Parietal lobe (tissue), 2 donors: ENCODE measurements at places on chromosomes 12 and 14. TPM values are rescaled to one million over a fixed set of nuclear protein-coding genes. Genes with fewer than 3 reads are reported as not detected.

NEUROD4 gene
- total RNA-seq: 4.4 TPM

GUCY2C gene
- not detected for total RNA-seq

KRT7 gene
- not detected for total RNA-seq

LGR5 gene
- 0.31 TPM for total RNA-seq

NINJ2 gene
- 0.63 TPM for total RNA-seq

CPNE6 gene
- total RNA-seq: 27.2 TPM

COX6A1 gene
- 329 TPM for total RNA-seq

DBX2 gene
- total RNA-seq: 1.6 TPM

ITGA7 gene
- total RNA-seq: 11.6 TPM

PRB2 gene
- total RNA-seq: not detected

TPPP2 gene
- not detected for total RNA-seq

KRT74 gene
- not detected for total RNA-seq

IL22 gene
- not detected for total RNA-seq

SERPINA10 gene
- total RNA-seq: not detected
